ENCODE measurements at places on chromosomes 6 and 20.

DNA sequence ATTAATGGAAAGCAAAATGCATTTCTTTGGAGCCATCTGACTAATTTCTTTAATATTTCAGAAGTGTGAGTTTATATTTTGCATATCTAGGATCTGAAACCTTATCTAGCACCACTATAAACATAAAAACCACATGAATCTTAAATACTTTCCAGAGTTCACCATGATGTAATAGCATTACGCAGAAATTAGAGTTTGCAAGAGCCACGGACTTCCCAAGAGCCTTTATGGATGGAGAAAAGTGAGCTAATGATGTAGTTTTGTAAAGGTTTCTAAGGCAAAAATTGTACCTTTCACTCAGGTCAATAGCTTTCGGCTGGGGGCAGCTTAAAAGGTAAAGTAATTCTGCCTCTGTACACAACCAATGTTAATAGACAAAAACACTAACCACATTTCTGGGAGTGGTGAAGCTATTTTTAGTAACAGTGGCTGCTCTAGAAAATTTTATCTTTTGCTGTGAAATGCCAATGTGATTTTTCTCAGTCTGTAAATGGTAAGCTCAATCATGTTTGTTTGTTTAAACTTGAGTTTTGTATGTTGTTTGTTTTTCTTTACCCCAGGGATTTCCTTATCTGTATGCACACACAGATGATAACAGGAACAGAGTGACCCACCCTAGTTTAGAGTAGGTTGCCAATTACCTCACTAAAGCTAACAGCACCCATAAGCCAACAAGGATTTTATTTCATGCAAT is 80.5 kb downstream of the FILIP1 start:
- no peak for DNase-seq

GRCh38 chr6:109660526-109661320 is 30.3 kb downstream of the AK9 start:
- DNase-seq, result no peak

DNA sequence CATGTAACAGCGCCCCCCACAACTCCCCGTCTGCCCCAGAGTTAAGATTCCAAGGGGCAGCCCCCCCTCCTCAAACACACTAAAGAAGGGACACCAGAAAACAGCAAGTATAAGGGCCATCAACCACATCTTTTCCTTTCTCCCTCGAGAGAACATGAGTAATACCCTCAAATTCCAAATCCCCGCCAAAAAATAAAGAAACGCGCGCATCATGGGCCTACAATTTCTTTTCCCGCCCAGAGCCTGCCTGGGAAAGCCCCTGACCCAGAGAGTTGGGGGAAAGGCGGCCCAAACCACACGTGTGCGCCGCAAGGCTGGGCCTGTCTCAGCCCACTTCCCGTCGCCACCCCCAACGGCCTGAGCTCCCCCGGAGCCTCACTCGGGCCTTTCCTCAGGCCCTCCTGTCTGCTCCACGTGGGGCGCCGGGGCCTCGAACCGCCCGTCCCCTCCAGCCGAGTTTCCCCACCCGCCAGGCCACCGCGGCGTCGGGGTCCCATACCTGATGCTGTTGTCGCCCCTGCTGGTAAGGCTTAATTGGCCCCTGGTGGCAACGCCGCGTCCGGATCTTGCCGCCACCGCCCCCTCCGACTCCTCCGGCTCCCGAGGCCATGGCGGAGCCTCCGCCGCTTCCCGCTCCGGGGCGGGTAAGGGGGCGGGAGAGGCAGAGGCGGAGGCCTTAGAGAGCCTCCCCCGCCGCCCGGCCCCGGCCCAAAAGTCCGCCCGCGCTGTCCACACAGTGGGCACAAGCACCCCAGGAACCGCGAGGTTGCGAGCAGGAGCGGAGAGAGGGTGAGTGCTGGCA is 746 bp downstream of the NUP153 start:
- peak; percentile 40 for DNase-seq

GRCh38 chr6:119661628-119662027 is 312.1 kb upstream of the MAN1A1 start:
- DNase-seq, result no peak

DNA sequence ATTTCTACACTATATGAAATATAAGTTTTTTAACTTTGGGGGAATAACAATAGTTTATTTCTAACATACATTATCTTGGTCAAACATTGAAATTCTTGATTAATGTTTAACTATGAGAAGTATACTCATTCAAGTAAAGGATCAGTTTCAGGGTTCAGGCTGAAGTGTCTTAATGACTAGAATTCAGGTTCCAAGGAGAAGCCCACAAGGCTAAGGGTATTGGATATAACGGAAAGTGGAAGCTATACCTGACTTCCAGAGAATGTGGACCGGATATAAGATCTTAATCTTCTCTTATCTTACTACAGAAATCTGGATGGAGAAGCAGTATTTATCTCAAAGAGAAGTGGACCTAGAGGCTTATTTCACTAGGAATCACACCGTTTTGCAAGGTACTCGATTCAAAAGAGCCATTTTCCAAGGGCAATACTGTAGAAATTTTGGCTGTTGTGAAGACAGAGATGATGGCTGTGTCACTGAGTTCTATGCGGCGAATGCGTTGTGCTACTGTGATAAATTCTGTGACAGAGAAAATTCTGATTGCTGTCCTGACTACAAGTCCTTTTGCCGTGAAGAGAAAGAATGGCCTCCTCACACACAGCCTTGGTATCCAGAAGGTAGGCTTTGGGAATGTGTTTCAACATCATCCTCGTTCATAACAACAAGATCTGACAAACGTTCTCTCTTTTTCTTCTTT is at the start of gene TINAG:
TSS of gene TINAG (plus strand) at position 153 of the 697 bp plus-strand sequence. CDS start at position 263, 110 bp downstream.
- no peak for DNase-seq

GRCh38 chr6:157107915-157108651 is 215.2 kb downstream of the TMEM242 start:
- peak; percentile 77 for DNase-seq

Data from hepatic stellate cell (primary cell).